ENCODE measurements at places on chromosomes 11 and 22. TPM values are rescaled to one million over a fixed set of nuclear protein-coding genes. Genes with fewer than 3 reads are reported as not detected.

GRCh38 chr11:17077240-17077519 lies 287 bp downstream of the RPS13 start:
- no peak for DNase-seq

The RBMXL2 gene
- not detected for total RNA-seq

- DNase-seq, result no peak
Measured at GRCh38 chr11:130999992-131000770, 83.9 kb upstream of the SNX19 start.

DNA sequence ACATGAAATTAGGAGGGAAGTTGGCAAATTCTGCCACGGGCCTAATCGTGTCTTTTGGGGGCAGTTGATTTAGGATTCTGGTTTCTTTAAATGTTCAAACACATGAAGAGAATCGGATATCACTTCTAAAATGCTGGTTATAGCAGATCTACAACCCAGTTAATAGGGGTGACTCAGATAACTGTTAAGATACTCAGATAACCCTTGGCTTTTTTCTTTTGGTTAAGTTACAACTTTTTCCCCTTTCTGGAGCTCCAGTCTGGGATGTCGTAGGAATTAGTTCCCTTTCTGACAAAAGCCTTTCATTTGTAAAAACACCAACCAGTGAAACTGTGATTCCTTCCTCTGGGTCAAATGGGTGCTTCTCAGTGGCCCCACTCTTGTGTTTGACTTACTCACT lies 976 bp downstream of the DEPDC7 start:
- no peak for DNase-seq

GRCh38 chr11:33476945-33477606 lies 219.9 kb downstream of the HIPK3 start:
- no peak for DNase-seq
